ENCODE measurements at places on chromosomes 16 and 17. TPM values are rescaled to one million over a fixed set of nuclear protein-coding genes. Genes with fewer than 3 reads are reported as not detected.

SPATA32 gene
- 0.67 TPM for total RNA-seq

GUCY2D gene
- not detected for total RNA-seq

ADORA2B gene
- 0.25 TPM for total RNA-seq

DNA sequence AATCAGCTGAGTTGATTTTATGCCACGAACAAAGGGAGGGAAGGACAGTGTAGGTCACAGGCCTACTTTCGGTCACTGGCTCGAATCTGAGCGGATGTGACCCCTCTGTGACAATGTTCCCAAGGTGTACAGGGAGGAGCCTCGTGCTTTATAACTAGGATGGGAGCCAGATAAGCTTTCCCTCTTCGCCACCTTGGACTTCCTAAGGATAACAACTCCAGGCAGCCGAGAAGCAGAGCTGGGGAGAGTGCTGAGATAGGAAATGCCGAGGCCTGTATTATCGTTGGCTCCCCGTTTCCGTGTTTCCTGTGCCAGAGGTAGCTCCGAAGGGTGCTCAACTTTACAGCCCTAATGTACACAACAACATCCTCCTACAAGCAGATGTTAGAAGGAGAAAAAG lies 217.8 kb upstream of the IRX3 start:
- no peak overlapping the region for H3K27ac ChIP-seq
- H3K27me3 ChIP-seq, result peaks cover 1% of the 10 kb centered on the region
- no peak for DNase-seq
- H3K4me1 ChIP-seq, result no peaks in the 10 kb centered on the region
- H3K4me3 ChIP-seq, result no peak overlapping the region

GRCh38 chr17:76543826-76544545 lies 4.1 kb downstream of the PRCD start:
- H3K4me1 ChIP-seq, result peaks cover 7% of the 10 kb centered on the region
- H3K27me3 ChIP-seq, result peaks cover 37% of the 10 kb centered on the region
- DNase-seq, result no peak
- no peaks in the 10 kb centered on the region for H3K36me3 ChIP-seq

DNA sequence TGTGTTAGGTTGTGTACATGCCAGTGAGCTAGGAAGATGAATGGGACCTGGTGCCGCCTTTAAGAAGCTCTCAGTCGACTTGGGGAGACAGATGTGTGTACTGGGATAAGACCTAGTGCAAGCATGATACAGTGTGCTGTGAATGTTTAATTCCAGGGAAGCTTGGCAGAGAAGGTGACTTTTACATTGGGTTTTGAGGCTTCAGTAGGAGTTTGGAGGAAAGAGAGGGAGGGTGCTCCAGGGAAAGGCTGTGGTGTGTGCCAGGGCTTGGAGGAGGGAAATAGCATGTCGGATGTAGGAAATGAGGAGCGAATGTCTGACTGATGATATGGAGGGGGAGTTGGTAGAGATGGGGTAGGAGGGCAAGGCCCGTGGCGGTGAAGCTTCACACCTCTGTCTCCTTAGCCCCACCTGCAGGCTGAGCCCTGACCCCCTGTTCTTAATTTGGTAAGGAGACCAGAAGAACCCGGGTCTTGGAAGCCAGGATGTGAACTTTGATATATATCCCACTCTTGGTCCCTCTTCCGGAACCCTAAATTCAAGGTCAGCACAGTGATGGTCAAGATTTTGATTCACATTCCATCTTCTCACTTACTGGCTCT lies 76.6 kb downstream of the PLCG2 start:
- no peak overlapping the region for H3K4me3 ChIP-seq
- H3K36me3 ChIP-seq, result no peaks in the 10 kb centered on the region
- H3K27ac ChIP-seq, result no peak overlapping the region

- H3K4me3 ChIP-seq, result no peak overlapping the region
- peaks cover 75% of the 10 kb centered on the region for H3K27me3 ChIP-seq
- H3K27ac ChIP-seq, result peak overlapping the region; percentile 64
- no peak for DNase-seq
- H3K4me1 ChIP-seq, result peaks cover 2% of the 10 kb centered on the region
- H3K36me3 ChIP-seq, result peaks cover 3% of the 10 kb centered on the region
These were observed 744 bp downstream of the SALL1 start for GRCh38 chr16:51150165-51150887.

GRCh38 chr16:685967-686366 lies 1.8 kb upstream of the JMJD8 start:
- H3K4me3 ChIP-seq, result no peak overlapping the region
- peaks cover 19% of the 10 kb centered on the region for H3K36me3 ChIP-seq
- no peak for DNase-seq
- peaks cover 54% of the 10 kb centered on the region for H3K4me1 ChIP-seq

DNA sequence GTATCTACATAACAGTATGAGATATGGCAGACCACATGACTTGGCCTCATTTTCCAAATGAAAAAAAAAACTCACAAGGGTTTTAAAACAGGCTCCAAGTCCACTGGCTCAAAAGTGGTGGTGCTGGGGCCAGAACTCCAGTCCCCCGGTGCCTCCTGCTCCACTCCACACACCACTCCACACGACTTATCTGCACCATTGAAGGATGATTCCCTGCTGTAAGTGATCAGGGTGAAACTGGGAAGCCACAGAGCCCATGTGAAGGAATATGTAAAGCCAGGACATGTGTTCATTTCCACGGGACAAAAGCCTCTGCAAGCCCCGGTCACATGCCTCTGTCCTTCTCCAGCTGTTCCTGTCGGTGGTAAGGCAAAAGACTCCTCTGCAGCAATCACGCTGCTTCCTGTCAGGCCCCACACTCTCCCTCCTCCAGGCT lies 97.2 kb downstream of the ZNF18 start:
- DNase-seq, result no peak
- no peak overlapping the region for H3K4me3 ChIP-seq
- H3K27ac ChIP-seq, result no peak overlapping the region
- H3K4me1 ChIP-seq, result no peaks in the 10 kb centered on the region
- H3K27me3 ChIP-seq, result no peaks in the 10 kb centered on the region

- H3K27ac ChIP-seq, result no peak overlapping the region
- DNase-seq, result no peak
- H3K4me1 ChIP-seq, result no peaks in the 10 kb centered on the region
- H3K4me3 ChIP-seq, result no peak overlapping the region
- H3K36me3 ChIP-seq, result no peaks in the 10 kb centered on the region
These were observed 1254.5 kb upstream of the GOT2 start for GRCh38 chr16:59988591-59988990.

- no peak overlapping the region for H3K27ac ChIP-seq
- H3K4me1 ChIP-seq, result peaks cover 41% of the 10 kb centered on the region
- H3K27me3 ChIP-seq, result no peaks in the 10 kb centered on the region
- peaks cover 17% of the 10 kb centered on the region for H3K36me3 ChIP-seq
- no peak overlapping the region for H3K4me3 ChIP-seq
- no peak for DNase-seq
These were observed 1.5 kb downstream of the LRRC3C start for GRCh38 chr17:39928858-39929645.

DNA sequence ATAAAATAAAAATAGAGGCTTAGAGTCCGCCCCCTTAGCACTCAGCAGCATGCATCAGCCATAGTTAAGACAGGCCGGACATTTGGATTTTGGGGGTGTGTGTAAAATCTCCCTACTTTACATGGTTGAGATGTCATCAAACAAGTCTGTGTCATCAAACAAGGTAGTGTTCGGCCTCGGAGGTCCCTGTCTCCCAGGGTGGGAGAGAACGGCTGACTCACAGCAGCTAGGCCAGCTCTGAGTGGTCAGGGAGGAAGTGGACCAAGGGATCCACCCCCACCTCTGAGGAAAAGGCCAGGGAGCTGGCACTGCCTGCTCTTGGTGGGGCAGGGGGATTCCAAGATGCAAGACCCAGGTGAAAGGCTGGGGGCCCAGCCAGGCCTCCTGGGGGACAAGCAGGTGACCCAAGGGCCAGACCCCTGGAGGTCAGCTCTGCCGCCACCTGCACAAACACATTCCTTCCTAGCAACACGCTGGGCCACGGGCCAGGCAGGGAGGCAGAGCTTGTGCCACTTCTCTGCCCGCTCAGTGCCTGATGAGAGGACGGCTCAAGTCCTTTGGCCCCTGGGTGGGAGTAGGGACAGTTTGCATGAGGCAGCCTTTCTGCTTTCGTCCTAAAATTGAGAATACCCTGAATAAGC lies 28.5 kb downstream of the KIFC3 start:
- H3K27me3 ChIP-seq, result no peaks in the 10 kb centered on the region
- H3K27ac ChIP-seq, result no peak overlapping the region
- no peak for DNase-seq
- no peak overlapping the region for H3K4me3 ChIP-seq
- H3K4me1 ChIP-seq, result no peaks in the 10 kb centered on the region
- no peaks in the 10 kb centered on the region for H3K36me3 ChIP-seq

- no peak overlapping the region for H3K4me3 ChIP-seq
- no peak overlapping the region for H3K27ac ChIP-seq
- peaks cover 8% of the 10 kb centered on the region for H3K4me1 ChIP-seq
- DNase-seq, result no peak
These were observed 10.9 kb upstream of the SLC7A5 start for GRCh38 chr16:87880117-87880696.

- H3K36me3 ChIP-seq, result peaks cover 15% of the 10 kb centered on the region
- peaks cover 57% of the 10 kb centered on the region for H3K4me1 ChIP-seq
These were observed 1.2 kb upstream of the HEXIM1 start for GRCh38 chr17:45146890-45147580.

- H3K4me1 ChIP-seq, result no peaks in the 10 kb centered on the region
- H3K4me3 ChIP-seq, result no peak overlapping the region
- H3K27ac ChIP-seq, result no peak overlapping the region
- H3K36me3 ChIP-seq, result no peaks in the 10 kb centered on the region
These were observed 3.2 kb downstream of the SLC6A2 start for GRCh38 chr16:55658898-55659420.

DNA sequence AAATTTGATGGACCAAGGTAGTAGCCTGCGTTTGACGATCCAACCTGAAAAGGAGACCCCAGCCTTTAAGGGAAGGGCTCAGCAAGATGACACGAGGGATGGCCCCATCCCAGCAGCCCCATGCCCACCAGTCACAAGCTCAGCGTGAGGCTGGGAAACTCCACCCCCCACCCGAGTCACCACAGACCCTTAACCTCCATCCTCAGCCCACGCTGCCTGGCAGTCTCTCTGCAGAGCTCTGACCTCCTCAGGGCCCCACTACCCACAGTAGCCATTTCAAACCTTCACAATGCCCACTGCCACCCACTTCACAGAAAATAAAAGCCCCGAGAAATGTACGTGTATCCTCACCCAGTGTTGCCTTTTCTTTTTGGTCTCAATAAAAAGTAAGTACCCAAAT lies 18.7 kb downstream of the USP36 start:
- H3K4me3 ChIP-seq, result no peak overlapping the region
- H3K36me3 ChIP-seq, result peaks cover 86% of the 10 kb centered on the region
- no peaks in the 10 kb centered on the region for H3K27me3 ChIP-seq
- H3K4me1 ChIP-seq, result peaks cover 73% of the 10 kb centered on the region

GRCh38 chr17:80516171-80516932 lies 28.3 kb upstream of the RPTOR start:
- H3K27ac ChIP-seq, result no peak overlapping the region
- H3K36me3 ChIP-seq, result no peaks in the 10 kb centered on the region
- H3K4me3 ChIP-seq, result no peak overlapping the region
- no peak for DNase-seq
- H3K4me1 ChIP-seq, result no peaks in the 10 kb centered on the region

DNA sequence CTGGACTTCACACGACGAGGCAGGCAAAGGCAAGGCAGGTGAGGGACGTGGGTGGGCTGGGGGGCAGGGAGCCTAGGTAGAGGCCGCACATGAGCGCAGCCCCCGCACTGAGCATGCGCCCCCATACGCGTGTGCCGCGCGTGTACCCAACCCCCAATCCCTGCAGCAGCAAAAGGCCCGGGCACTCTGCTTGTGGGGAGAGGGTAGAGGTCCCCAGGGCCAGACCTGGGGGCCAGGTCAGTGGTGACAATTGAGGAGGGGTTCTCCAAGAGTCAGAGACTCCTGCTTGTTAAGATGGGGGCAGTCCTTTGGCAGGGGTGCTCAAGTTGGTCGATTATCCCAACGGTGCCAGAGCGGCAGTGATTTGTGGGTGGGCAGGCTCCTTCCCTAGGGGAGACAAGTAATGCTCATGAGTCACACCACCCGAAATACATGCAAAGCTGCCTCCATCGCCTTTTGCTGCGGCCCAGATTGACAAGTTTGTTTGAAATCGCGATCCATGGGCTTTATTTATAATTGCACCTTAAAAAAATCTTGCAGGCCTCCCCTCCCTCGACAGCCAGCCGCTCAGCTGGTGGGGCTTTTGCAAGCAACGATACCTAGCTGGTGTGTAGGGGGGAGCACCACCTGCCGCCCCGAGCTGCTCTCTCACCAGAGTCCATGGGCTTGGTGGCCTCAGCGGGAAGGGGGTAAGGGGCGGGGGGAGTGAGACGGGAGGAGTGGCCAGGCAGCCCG lies 1.1 kb upstream of the GIT1 start:
- no peaks in the 10 kb centered on the region for H3K27me3 ChIP-seq
- no peak for DNase-seq
- peak overlapping the region; percentile 77 for H3K4me3 ChIP-seq
- peaks cover 64% of the 10 kb centered on the region for H3K4me1 ChIP-seq

- H3K36me3 ChIP-seq, result no peaks in the 10 kb centered on the region
- no peak overlapping the region for H3K27ac ChIP-seq
- no peak overlapping the region for H3K4me3 ChIP-seq
- H3K27me3 ChIP-seq, result peaks cover 13% of the 10 kb centered on the region
- DNase-seq, result no peak
- no peaks in the 10 kb centered on the region for H3K4me1 ChIP-seq
These were observed 16.2 kb downstream of the BEAN1 start for GRCh38 chr16:66443269-66443652.

- no peaks in the 10 kb centered on the region for H3K27me3 ChIP-seq
- H3K4me3 ChIP-seq, result no peak overlapping the region
- H3K4me1 ChIP-seq, result no peaks in the 10 kb centered on the region
- peak; percentile 66 for DNase-seq
These were observed 22.2 kb upstream of the PEMT start for GRCh38 chr17:17613708-17614114.

DNA sequence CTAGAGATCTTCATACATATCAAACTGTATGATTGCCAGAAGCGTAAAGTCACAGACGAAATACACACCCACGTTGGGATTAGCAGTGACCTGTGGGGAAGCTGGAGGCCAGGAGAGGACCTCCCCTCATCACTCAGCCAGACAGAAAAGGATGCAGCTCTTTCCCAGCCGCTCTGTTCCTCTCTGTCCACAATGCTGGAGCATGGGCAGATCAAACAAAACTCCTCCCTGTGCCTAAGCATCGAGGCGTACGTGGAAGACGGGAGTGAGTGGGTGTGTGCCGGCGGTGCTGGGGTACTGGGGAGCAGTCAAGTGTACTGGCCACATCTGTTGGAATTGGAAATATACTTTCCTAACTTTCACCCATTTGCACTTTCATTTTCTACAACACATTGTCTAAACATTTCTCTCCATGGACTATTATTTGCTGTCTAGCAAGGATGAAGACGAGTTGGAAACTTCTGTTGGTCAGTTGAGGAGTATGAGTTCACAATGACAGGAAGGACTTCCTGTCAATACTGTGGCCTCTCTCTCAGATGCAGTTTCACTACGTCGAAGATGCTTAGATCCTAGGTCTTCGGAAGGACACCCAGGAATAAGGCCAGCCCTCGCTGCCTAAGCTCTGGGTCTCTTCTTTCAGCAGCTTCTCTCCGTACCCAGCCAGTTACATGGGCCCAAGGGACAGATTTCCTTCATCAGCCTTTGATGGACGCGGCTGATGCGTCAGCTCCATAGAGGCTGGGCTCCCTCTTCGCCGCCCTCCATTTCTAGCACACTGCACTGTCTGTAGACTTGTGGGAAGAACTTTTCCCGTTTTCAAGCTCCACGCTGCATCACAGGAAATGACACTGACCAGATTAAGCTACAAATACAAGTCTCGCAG lies 30.6 kb upstream of the ENDOV start:
- peak overlapping the region; percentile 60 for H3K27ac ChIP-seq
- no peak overlapping the region for H3K4me3 ChIP-seq
- peaks cover 9% of the 10 kb centered on the region for H3K4me1 ChIP-seq
- no peak for DNase-seq
- no peaks in the 10 kb centered on the region for H3K27me3 ChIP-seq
- peaks cover 84% of the 10 kb centered on the region for H3K36me3 ChIP-seq

Measured in activated CD4-positive, alpha-beta T cell treated with anti-CD3 and anti-CD28 coated beads, Interleukin-2, amount 10 ng/mL, durations not matched to agents 7 days and 5 days (primary cell).